ENCODE measurements at places on chromosomes 3 and 15.

- DNase-seq, result no peak
These were observed 205.0 kb upstream of the STAC start for GRCh38 chr3:36175113-36175812.

DNA sequence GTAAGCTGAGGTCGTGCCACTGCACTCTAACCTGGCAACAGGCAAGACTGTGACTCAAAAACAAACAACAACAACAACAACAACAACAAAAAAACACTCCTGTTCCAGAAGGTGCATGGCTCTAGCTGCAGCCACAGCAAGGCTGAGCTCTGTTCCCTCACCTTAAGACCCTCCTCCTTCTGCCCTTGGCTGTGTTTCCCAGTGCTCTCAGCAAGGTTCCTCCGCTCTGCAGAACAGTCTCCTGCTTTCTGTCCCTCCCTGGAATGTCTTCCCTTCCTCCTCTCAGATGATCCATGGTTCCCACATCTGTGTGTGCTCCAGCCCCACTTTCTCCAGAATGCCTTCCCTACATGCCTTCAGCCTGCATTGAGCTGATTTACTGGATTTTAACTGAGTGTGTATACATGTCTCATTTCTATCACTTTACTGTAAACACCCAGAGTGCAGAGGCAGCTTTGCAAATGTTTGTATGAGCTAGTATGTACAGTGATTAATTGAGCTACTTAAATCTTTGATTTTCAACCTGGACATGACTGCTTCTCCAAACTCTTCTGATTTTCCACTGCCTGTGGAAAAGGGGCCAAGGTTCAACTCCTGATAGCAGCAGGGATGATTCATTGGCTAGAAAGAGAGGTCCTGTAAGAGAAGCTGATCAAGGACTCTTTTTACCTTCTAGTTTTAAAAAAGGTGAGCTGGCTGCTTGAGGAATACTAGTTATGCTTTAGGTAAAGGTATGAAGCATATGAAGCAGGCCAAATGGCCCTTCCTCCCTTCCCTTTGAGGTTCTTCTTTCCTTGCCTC, 14.7 kb downstream of the ANKUB1 start:
- DNase-seq, result no peak

GRCh38 chr15:34327906-34328305, 9.7 kb downstream of the SLC12A6 start:
- no peak for DNase-seq

- no peak for DNase-seq
These were observed 223.7 kb upstream of the NANOGP8 start for GRCh38 chr15:35308802-35309201.

GRCh38 chr3:99686955-99687612, 48.7 kb downstream of the COL8A1 start:
- peak; percentile 78 for DNase-seq

GRCh38 chr15:74383695-74384565, 16.5 kb upstream of the CYP11A1 start:
- DNase-seq, result peak; percentile 86

DNA sequence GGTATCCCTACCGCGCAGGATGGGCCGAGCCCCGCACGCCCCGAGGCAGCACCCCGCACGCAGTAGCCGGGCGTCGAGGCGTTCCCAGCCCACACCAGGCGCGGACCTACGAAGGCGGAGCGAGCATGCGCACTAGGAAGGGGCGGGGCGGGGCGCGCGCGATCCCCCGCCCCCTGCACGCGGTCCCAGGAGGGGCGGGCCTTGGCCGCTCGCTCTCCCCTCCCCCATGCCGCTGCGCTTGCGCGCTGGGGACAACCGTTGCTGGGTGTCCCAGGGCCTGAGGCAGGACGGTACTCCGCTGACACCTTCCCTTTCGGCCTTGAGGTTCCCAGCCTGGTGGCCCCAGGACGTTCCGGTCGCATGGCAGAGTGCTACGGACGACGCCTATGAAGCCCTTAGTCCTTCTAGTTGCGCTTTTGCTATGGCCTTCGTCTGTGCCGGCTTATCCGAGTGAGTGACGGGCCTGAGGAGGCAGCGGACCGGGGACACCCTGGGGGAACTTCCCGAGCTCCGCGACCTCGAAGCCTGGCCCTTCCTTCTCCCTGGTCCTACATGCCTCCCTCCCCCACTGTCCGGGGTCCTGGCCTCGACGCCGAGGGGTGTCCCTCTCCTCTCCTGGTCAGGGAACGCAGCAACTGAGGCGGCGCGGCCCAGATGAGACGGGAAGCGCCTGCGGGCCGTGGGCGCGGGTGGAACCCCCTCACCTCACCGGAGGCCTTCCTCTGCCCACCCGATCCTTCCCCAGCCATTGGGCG, at the start of gene SPESP1:
TSS of gene SPESP1 (plus strand) at position 258 of the 755 bp plus-strand sequence. CDS start at position 387, 129 bp downstream.
- no peak for DNase-seq

DNA sequence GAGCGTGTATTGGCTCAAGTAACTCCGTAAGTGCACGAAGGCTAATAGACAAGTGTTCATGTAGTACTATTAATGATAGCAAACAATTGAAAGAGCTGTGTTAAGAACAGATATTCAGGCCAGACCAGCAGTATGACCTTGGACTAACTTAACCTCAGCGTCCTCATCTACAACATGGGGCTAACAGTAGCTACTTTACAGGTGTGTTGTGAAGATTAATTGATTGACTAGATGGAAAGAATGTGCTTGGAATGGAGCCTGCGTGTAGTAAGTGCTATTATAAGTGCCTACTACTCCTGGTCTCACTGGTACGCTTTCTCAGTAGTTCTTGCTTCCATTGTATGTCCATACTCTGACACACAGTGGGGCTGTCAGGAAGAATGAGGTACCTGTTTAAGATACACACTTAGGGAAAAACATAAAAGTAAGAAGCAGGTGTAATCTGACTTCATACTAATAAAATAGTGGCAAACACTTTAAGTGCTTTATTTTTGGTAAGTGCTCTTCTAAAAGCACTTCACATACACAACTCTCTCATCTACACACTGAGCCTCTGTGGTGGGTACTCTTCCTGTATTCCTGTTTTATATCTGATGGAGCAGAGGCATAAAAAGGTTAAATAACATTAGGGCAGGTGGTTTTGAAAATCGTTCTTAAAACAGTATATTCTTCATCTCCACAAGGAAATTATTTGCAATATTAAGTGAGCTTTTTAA, 24.3 kb upstream of the FBXL22 start:
- no peak for DNase-seq

DNA sequence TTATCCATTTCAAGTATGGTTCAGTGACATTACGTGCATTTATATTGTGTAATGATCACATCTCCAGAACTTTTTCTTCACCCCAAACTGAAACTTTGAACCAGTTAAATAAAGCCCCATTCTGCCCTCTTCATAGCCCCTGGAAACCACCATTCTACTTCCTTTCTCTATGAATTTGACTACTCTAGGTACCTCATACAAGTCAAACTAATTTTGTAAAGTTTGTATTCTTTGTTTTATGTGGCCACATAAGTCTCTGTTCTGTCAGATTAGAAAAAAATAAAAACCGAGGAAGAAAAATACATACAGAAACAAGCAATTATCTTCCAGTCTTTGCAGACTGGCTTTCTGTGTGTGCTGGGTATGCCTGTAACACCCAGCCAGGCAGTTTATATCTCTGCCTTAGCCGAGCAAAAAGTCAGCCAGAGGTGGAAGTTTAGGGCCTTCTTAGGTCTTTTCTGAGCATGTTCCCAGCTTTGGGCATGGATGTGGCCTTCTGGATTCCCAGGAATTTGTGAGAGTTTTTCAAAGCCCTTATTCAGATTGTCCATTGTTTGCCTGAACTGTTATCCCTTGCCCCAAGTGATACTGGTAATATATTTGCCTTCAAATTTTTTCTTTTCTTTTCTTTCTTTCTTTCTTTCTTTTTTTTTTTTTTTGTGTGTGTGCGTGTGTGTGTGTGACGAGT, 6.0 kb upstream of the GRAMD1C start:
- DNase-seq, result no peak

DNA sequence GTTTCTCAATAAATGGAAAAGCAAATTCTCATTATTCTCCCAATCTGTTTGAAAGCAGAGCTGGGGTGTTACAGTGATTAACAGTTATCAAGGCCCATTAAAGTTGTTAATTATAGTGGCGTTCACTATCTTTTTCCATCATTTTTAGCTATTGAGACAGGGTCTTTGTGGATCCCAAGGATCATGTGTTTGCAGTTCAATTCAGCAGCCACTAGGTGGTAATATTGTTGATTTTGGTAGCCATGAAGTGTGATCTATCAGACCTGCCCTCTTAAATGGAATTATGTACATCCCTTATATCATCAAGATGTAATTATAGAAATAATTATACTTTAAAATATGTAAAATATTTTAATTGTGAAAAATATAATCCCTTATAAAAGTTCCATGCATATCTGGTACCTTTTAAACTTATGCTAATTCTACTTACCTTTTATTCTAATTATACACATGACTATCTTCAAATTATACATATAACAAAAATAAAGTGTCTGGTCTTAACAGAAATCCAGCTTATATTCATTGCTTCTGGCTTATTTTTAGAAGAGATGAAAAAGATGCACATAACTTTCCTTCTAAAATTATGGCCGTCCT, 126.4 kb downstream of the GREM1 start:
- peak; percentile 40 for DNase-seq

DNA sequence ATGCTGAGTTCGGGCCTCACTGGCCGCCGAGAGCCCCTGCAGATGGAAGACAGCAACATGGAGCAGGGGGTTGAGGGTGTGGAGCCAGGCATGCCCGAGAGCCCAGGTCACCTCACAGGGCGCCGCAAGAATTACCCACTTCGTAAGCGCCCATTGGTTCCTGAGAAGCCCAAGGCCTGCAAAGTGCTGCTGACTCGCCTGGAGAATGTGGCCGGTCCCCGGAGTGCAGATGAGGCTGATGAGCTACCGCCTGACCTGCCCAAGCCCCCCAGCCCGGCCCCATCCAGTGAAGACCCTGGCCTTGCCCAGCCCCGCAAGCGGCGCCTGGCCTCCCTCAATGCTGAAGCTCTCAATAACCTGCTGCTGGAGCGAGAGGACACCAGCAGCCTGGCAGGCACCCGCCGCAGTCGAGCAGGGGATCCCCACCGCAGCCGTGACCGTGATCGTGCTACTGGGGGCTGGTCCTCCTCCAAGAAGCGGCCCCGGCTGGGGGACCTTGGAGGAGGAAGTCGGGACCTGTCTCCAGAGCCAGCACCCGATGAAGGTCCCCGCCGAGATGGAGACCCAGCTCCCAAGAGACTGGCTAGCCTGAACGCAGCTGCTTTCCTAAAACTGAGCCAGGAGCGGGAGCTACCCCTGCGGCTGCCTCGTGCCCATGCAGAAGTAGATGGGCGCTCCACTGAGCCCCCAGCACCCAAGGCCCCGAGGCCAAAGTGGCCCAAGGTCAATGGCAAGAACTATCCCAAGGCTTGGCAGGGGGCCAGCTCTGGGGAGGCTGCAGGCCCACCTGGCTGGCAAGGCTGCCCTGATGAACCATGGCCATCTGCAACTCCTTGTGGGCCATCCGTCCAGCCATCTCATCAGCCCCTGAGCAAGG, 12.1 kb upstream of the CHST14 start:
- no peak for DNase-seq

GRCh38 chr3:127410678-127411077, 122.8 kb upstream of the PRR20G start:
- DNase-seq, result no peak

- DNase-seq, result no peak
These were observed 16.0 kb downstream of the NR1D2 start for GRCh38 chr3:23961066-23961465.

- no peak for DNase-seq
These were observed 29.1 kb upstream of the P4HTM start for GRCh38 chr3:48960841-48961413.

GRCh38 chr3:134374105-134374790, at the start of gene AMOTL2:
Gene AMOTL2, minus strand, starts transcription at chr3:134374447. Its CDS starts 3,014 bp downstream, at chr3:134371433.
- peak; percentile 90 for DNase-seq

- no peak for DNase-seq
These were observed 81.6 kb downstream of the MCTP2 start for GRCh38 chr15:94312946-94313345.

DNA sequence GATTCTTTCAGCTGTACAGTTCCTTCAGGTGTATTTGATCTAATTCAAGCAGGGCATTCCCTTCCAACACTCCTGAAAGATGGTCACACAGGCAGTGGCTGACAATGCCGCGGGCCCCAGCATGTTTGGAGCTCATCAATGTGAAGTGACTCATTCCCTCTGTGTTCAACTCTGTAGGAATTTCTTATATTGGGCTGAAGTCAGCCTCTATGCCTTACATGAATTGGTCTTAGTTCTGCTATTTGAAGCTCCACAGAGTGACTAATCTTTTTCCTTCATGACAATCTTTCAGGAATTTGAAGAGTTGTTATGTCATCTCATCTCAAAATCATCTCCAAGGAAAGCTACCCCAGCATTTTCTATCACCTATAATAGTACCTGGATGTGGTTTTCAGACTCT, 142.5 kb upstream of the C2CD4B start:
- DNase-seq, result peak; percentile 64

DNA sequence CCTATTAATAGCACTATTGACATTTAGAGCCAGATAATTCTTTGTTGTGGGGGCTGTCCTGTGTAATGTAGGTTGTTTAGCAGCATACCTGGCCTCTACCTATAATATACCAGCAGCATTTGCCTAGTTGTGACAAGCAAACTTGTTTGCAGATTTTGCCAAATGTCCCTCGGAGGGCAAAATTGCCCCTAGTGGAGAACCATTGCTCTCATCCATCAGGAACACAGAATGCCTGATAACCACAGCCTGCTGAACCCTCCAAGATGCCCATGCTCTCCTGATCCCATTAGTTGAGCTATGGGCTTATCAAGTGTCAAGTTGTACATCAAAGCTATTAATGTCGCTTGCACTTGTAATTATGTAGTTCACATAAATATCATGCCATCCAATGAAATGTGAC, 15.0 kb upstream of the KBTBD8 start:
- DNase-seq, result no peak

GRCh38 chr15:80554560-80554959, 140.6 kb upstream of the ABHD17C start:
- no peak for DNase-seq

GRCh38 chr3:193391902-193392301, 13.3 kb upstream of the ATP13A5 start:
- DNase-seq, result no peak

GRCh38 chr3:155282385-155283091, 10.9 kb downstream of the STRIT1 start:
- no peak for DNase-seq

- DNase-seq, result no peak
These were observed 10.8 kb downstream of the TRNT1 start for GRCh38 chr3:3137526-3137925.

GRCh38 chr3:147813256-147813655, 404.1 kb downstream of the ZIC1 start:
- DNase-seq, result no peak

DNA sequence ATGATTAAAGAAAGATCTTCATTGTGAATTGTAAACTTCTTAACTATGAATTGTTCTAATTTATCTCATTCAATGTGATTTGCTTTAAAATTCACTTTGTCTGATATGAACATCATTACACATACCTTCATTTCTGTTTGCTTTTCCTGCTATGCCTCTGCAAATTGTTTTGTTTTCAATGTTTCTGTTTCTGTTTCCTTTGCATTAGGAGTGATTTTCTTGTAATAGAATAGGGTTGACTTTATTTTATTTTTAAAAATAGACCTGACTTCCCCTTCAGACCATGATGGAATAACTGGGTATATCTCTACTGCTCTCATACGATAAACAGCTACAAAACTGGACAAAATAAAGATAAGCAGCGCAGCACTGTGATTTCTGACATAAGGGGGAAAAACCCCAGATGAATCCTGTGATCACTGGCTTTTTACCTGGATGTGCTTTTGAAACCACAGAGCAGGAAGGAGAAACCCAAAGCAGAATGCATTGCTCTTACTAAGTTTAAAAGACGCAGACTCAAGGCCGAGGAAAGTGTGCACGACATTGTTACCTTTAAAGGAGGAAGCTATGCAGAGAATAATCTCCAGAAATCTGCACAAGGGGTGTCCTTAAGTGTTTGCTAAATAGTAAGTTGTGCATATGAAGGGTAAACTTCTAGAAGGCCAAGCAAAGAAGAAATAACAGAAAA, 420.2 kb downstream of the TBC1D5 start:
- no peak for DNase-seq

Measured in RKO (cell line).